ENCODE measurements at places on chromosomes 2 and 18.

GRCh38 chr2:88735853-88736252 lies 44.4 kb downstream of the RPIA start:
- peak; percentile 86 for DNase-seq

DNA sequence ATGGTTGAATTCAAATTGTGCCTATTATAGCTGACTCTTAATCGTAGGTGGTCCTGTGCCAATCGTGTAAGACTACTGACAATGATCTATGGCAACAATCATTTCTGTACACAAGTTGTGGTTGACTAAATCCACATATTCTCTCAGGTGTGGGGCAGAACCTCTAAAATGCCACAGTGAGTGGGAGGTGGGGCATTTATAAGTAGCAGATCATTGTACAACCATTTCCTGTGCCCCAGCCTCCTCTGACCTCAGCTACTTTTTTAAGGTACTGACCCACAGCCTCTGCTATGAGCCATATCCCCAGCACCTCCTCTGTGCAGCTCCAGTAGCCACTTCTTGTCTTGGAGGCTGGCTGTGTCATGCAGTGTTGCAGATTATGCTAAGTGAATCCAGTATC lies 48.6 kb upstream of the RAPH1 start:
- no peak for DNase-seq

DNA sequence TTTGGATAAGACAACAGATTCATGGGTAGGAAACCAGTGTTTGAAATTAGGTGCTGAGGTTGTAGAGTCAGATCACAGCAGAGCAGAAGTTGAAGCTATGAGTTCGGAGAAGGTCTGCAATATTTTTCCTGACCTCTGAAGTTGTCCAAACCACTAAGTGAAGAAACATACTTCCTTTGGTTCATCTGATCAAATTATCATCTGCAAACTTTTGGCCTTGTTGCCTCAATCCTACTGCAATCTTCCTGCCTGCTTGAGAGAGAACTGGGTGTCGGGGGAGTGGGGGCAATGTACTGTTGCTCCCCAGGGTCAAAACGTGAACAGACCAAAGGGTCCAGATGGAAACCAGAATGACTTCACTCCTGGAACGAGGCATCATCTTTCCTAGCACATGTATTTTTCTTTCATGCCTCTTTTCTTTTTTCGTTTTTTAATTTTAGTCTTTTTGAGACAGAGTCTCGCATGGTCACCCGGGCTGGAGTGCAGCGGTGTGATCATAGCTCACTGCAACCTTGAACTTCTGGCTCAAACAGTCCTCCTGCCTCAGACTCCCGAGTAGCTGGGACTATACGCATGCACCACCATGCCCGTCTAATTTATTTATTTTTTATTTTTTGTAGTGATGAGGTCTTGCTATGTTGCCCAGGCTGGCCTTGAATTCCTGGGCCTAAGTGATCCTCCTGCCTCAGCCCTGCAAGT lies 42.7 kb downstream of the RAB31 start:
- DNase-seq, result peak; percentile 66

- no peak for DNase-seq
Measured at GRCh38 chr2:110940376-110940910, 180.3 kb upstream of the BCL2L11 start.

- peak; percentile 37 for DNase-seq
Measured at GRCh38 chr18:24914171-24914525, 437.8 kb downstream of the ZNF521 start.

Data from hematopoietic multipotent progenitor cell treated with erythropoietin and hydrocortisone succinate and interleukin-3 and kit ligand, for 6 days (in vitro differentiated cells).